ENCODE measurements at places on chromosomes 2 and 18.
A peak's percentile ranks its signal among the peaks of the same experiment; 100 is the strongest.

DNA sequence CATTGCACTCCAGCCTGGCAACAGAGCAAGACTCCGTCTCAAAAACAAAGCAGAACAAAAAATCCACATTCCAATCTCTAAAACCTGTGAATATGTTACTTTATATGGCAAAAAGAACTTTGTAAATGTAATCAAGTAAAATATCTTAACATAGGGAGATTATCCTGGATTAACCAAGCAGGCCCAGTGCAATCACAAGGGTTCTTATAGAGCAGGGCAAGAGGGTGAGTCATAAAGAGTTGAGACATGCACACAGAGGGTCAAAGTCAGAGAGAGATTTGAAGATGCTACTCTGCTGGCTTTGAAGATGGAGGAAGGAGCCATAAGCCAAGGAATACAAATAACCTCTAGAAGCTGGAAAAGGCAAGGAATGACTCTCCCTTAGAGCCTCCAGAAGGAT lies 60.9 kb upstream of the SLC9A2 start:
- DNase-seq, result no peak

DNA sequence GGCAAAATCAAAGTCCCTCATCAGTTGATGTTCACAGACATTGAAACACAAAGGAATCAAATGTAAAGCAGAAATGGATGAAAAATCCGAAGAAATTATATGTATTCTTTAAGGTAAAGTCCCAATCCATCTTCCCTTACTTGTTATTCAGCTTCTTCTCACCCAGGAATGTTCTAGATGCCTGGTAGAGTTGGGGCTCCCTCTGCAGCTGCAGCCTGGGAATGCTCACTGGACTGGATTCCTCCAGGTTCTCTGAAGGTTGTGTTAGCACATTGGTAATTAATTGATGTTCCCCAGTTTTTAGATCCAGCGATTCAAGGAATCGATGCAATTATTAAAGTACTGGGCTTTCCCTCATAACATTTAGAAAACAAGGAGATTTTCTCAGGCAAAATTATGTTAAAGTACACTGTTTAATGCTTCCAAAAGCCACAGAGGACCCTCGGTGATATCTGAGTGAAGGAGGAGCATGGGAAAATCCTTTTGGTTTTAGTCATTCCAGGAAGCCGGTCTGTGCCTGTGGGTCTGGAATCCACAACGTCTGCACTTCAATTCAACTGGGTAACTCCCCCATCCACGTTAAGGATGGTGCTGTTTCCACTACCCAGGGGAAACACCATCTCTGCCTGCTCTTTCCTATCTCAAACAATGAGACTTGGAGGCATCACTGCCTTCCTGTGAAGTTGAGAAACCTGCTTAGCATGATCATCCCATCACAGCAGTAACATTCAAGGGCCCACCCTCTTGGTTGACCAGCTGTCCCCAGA lies 22.0 kb downstream of the NTSR2 start:
- DNase-seq, result no peak

DNA sequence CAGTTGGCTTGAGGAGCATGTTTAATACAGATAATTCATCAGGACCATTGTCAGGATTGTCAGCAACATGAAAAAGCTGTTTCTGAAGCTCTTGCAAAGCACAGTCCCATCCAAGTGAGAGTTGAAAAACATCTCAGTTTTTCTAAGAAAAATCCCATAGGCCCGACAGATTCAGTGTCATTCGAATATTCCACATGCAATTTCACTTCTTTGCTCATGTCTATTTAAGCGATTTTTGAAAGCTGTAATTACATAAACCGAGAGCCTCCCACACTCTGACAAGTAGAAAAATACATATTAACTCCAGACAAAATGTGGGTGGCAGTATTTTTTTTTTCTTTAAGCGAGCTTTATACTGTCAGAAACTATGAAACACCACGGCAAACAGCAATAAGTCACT lies 134.7 kb upstream of the GALNT5 start:
- no peak for DNase-seq

DNA sequence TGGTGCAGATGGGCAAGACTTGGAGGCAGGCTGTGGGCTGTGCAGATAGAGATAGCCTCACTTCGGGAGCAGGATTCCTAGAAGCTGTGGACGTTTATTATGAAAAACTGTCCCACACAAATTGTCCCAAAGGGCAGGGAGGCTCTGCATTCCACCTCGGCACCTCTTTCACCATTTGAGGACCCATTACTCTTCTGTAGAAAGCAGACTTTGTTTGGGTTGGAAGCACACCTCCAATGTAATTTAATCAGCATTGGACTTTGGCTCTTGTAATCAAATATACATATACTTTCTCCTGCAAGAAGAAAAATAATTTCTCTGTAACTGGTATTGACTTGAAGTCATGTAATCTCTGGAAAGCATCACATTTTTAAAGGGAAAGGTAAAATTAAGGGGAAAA lies 8.5 kb downstream of the ONECUT2 start:
- no peak for DNase-seq

DNA sequence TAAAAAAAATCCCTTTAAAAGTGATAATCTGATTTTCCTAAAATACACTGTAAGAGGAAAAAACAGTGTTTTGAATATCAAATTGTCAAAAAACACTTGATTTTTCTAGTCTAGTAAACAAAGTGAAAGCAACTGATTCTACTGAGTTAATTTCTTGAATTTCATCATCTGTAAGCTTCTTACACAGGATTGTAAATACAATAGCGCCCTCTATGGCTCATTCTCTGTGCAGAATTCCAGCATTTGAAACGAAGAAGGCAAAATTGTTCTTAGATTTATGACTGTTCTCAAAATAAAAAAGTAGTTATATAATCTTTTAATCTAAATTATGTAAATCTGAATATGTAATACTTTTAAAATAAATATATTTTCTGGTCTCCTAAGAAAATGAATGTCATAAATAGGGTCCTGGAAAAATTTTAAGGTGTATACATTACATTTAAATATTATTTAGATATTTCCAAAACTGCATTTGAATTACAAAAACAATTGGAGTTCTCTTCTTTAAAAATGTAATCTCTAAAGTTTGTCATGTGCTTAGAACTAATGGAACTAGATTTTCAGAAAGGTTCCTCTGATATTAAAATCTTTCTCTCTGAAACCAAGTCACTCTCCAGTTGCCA lies 176.9 kb upstream of the MC4R start:
- peak; percentile 36 for DNase-seq

DNA sequence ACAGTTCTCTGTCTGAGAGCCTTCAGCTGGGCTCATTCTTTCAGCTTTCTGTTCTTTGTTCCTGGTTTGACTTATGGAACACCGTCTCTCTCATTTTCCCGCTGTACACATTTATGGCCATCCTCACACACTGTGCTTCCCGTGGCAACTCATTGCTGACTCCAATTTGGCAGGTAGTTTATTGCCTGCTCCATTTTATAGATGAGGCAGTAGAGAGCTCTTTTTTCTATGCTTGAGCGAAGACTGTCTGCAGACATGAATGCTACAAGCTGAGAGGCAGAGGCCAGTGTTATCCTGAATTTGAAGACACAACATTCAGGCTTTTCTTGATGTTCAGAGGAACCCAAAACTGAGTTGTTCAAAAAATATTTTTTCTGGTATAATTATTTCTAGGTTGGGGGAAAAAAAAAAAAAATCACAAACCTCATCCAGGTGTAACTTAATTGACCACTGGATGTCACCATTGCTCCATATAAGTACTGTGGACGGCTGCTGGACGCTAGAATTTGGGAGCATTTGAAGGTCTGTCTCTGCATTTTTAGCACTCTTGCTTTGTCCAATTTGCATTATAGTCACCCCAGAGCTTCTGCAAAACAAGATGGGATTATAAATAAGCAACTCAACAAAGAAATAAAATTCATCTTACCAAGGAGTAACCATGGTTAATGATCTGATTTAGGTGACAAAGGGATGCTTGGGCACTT lies 83.5 kb downstream of the HRH4 start:
- DNase-seq, result no peak

DNA sequence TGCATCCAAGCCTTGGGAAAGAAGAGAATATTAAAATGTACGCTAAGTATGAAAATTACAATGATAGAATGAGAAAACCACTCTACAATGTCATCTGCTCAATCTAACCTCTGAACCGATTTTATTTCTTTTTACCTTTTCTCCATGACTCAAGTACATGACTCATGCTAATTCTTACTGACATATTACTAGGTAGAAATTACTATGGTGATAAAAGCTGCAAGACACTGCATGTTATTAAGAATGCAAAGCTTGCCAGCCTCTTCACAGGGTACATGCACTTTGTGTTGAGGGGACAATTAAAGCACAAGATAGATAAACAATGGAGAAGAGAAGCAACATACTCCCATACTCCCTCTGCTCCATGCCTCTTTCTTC lies 20.7 kb downstream of the SFT2D3 start:
- DNase-seq, result no peak

- no peak for DNase-seq
Measured at GRCh38 chr2:215358891-215359575, 47.2 kb downstream of the ATIC start.

GRCh38 chr2:38586931-38587330 lies 15.8 kb downstream of the HNRNPLL start:
- no peak for DNase-seq

GRCh38 chr2:218284106-218284811 lies 8.0 kb downstream of the TMBIM1 start:
- DNase-seq, result peak; percentile 80

DNA sequence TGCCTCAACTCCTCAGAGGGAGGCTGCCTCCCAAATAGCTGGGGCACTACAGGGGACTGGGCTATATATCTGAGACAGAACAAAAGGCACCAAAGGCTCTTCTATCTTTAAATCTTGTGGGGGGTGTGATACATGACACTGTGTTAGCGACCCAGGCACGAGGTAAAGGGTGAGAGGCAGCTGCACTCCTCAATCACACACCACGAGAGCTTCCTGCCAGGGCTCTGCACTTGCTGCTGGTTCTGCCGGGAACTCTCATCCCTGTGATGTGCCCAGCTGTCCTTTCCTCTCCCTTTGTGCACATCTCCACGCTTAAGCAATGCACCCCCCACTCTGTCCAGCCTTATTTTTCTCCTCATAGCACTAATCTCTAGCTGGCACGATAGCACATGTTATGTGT lies 32.4 kb downstream of the NPC1 start:
- DNase-seq, result no peak

GRCh38 chr18:74520096-74520833 lies 14.0 kb upstream of the CNDP1 start:
- no peak for DNase-seq

DNA sequence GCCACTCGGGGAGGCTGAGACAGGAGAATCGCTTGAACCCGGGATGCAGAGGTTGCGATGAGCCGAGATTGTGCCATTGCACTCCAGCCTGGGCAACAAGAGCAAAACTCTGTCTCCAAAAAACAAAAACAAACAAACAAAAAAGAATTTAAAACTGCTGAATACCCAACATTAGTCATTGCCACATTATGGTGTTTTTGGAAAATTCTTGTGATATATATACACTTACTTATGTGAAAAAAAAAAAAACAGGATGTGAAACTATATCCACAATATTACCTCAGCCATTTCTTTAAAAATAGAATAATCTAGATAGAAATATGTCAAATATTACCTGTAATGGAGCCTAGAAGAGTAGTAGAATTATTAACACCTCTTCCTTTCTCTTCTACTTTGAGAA lies 288.3 kb upstream of the FN1 start:
- DNase-seq, result no peak

- DNase-seq, result no peak
Measured at GRCh38 chr2:6325616-6326015, 540.1 kb downstream of the CMPK2 start.

GRCh38 chr18:8933714-8934284 lies 168.7 kb upstream of the NDUFV2 start:
- DNase-seq, result no peak

DNA sequence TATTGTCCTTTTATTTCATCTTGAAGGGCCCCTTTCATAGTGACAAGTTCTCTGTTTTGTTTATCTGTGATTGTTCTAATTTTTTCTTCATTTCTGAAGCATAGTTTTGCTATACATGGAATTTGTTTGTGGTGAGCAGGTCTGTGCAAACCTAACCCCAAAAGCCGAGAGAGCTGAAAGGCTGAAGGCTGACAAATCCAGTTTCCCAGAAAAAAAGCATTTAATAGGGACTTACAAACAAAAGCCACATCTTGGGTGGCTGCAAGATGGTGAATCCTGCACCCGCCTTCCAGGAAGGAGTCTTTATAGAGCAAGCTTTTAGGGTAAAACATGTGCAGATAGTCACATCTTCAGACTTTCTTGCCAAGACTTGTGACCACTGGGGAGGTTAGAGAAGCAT lies 473.4 kb upstream of the TRIB2 start:
- DNase-seq, result no peak

DNA sequence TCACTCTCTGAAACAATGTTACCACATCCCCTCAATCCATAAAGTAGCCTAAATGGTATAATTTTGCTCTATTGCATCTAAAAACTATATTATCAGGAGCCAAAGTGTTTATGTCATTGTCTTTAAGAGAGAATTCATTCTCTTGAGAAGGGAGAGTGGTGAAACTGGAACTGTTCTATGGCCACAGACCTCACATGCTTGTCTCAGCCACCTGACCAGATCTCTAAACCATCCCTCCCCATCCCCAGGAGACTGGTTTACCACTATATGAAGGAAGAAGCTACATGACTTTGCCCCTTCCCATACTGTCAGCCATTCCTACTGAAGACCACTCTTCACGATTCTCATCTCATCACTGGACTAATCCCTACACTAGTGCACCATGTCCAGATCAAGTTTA lies 9.6 kb downstream of the CDH7 start:
- no peak for DNase-seq

DNA sequence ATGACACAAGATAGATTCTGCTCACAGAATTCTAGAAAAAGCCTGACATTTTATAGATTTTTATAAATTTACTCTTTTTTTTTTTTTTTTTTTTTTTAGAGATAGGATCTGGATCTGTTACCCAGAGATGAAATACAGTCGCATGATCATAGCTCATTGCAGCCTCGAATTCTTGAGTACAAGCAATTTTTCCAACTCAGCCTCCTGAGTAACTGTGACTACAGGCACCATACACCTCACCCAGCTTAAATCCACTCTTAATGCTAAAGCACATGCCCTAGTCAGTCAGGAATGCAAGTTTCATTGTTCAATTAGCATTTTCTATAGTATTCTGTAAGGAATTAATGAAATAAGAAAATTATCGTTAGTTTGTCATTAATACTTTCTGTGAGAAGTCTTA lies 32.1 kb upstream of the WDR75 start:
- DNase-seq, result no peak
